PC-9 (cell line): ENCODE measurements at places on chromosomes 7 and 10.

DNA sequence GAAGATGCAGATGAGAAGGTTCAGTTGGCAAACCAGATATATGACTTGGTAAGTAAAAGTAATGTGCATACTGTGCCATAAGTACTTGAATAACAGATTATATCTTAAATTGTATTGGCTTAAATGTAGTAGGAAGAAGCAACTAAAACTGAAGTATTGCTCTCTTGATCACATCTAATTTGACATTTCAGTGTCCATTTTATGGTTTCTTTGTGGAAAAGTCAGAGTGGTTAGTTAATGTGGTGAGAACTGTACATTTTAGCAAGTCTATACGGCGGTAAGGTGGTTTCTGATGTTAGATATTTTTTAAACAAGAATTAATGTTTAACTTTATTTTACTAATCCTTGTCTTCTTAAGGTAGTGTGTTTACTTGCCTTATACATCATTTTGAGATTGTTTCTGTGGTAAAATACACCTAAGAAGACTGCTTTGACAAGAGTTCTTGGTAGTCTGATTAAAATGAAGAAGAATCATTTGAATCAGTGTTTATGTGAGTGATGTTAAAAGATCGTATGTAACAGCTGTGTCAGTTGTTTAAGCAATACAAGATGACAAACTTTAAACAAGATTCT lies 5.1 kb downstream of the ING3 start:
- DNase-seq, result no peak

DNA sequence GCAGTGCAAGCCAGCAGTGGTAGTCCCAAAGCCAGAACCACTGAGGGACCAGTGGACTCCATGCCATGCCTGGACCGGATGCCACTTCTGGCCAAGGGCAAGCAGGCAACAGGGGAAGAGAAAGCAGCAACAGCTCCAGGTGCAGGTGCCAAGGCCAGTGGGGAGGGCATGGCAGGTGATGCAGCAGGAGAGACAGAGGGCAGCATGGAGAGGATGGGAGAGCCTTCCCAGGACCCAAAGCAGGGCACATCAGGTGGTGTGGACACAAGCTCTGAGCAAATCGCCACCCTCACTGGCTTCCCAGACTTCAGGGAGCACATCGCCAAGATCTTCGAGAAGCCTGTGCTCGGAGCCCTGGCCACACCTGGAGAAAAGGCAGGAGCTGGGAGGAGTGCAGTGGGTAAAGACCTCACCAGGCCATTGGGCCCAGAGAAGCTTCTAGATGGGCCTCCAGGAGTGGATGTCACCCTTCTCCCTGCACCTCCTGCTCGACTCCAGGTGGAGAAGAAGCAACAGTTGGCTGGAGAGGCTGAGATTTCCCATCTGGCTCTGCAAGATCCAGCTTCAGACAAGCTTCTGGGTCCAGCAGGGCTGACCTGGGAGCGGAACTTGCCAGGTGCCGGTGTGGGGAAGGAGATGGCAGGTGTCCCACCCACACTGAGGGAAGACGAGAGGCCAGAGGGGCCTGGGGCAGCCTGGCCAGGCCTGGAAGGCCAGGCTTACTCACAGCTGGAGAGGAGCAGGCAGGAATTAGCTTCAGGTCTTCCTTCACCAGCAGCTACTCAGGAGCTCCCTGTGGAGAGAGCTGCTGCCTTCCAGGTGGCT lies 97.7 kb downstream of the TACC2 start:
- DNase-seq, result no peak

- DNase-seq, result no peak
Measured at GRCh38 chr7:8443576-8444467, 10.4 kb downstream of the NXPH1 start.

GRCh38 chr10:108450280-108450679 lies 1285.8 kb upstream of the SORCS1 start:
- no peak for DNase-seq

DNA sequence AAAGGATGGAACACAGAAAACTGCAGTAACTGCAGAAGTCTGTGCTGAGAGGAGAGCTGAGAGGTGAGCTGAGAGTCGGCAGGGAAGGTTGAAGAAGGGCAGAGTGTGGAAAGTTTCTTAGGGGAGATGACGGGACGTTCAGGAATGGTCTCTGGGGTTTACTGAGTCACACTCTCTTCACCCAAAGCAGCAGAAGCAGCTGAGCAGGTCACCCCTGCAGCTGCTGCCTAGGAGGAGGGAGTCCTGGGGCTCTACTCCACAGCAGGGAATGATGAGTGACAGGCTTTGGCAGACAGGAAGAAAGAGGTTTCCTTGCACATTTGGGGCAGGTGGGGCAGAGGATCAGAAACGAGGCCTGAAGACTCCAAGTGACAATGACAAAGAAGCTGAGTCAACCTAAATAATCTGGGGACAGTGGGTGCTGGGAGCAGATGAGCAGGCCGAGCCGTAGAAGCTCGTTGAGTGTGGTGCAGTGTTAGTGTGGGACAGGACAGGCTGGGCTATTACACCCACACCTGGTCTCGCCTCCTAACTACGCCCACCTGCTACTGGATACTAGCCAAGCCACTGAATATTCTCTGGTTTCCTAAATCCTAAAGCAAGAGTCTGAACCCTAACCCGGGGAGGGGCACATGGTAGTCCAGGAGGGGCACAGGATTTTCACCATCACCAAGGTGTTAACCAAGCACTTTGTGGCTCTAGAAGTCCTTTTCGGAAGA lies 24.9 kb downstream of the BEND7 start:
- DNase-seq, result no peak

GRCh38 chr7:101581891-101582290 lies 47.2 kb downstream of the MYL10 start:
- no peak for DNase-seq

GRCh38 chr10:100009283-100009792 lies 409 bp downstream of the DNMBP start:
- DNase-seq, result no peak
